ENCODE measurements at places on chromosomes 5 and 9.

- DNase-seq: no peak
Observed at GRCh38 chr5:33148076-33148513, 292.7 kb upstream of the TARS1 start.

- no peak for DNase-seq
Observed at GRCh38 chr5:36897616-36898015, 21.0 kb downstream of the NIPBL start.

- no peak for DNase-seq
Observed at GRCh38 chr5:24749701-24750100, 104.9 kb upstream of the CDH10 start.

DNA sequence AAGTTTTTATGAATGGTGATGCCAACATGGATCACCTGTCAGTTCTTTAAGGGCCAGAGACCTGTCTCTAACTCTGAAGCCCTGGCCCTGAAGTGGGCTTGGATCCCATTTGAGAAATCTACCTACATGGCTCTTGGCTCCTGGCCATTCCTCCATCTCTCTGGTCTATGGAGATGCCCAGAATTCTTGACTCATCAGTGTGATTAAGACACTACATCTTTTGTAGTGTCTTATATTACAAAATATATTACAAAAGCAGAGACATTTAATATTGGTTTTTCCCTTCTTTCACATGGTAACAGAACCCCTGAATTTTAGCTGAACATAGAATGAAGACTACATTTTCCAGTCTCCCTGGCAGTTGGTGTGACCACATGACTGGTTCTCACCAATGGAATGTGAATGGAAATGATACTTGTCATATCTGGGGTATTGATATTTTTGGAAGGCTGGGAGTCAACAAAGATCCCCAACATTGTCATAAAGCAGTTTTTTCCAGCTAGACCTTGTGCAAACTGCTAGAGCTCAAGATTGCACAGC lies 198.3 kb downstream of the SREK1 start:
- no peak for DNase-seq

DNA sequence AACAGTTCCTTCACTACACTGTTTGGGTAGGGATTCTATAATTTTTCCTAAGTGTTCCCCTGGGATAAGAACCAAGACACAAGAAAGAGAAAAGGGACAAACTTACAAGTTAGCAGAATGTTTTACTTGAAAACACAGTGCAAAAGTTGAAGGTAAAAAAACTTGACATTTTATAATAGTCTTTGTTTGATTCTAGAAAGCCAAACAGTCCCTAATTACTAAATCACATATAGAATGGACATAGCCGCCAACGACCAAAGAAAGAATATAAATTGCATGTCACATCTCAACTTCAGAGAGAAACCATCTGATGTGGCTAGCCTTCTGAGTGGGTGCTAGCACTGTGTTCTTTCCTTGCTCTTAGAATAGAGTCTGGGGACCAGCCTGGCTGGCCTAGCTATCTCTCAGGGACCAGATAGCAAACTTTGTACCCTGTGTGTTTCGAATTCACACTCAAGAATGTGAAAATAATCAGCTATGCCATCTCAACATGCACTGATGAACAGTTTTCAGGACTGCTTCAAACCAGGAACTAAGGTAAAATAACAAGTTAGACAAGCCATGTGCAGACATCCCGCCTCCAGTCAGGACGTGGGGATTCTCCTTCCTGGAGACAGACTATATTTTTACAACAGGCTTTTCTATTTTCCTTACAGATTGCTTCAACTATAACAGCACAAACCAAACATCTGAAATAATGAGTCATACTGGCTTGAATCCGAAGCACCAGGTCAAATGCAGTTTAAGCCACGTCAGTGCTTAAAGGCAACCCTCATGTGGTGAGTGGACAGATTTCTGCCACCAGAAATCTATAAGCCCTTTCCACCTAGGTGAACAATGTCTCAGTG lies 53.7 kb downstream of the LHFPL2 start:
- no peak for DNase-seq

- no peak for DNase-seq
Observed at GRCh38 chr9:130260816-130261765, 4.5 kb upstream of the HMCN2 start.

- no peak for DNase-seq
Observed at GRCh38 chr5:67133217-67133616, 63.4 kb downstream of the CD180 start.

GRCh38 chr9:121778252-121779225 lies 127.1 kb downstream of the DAB2IP start:
- no peak for DNase-seq

- no peak for DNase-seq
Observed at GRCh38 chr5:35143841-35144240, 86.4 kb downstream of the PRLR start.

DNA sequence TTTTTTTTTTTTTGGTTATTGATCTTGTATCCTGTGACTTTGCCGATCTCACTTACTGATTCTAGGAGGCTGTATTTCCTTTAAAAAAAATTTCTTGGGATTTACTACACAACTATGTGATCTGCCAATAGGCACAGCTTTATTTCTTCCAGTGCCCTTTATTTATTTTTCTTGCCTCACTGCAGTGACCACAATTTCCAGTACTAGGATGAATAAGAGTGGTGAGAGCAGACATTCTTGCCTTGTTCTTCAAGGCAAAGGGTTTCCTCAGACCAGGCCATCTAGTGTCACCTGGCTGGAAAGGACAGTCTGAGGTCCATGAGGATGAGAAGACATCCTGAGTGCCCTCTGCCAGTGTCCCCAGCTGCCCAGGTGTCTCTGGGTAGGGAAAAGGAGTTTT lies 265.4 kb downstream of the SPOCK1 start:
- no peak for DNase-seq

- DNase-seq: no peak
Observed at GRCh38 chr5:44797841-44798240, 10.9 kb upstream of the MRPS30 start.

DNA sequence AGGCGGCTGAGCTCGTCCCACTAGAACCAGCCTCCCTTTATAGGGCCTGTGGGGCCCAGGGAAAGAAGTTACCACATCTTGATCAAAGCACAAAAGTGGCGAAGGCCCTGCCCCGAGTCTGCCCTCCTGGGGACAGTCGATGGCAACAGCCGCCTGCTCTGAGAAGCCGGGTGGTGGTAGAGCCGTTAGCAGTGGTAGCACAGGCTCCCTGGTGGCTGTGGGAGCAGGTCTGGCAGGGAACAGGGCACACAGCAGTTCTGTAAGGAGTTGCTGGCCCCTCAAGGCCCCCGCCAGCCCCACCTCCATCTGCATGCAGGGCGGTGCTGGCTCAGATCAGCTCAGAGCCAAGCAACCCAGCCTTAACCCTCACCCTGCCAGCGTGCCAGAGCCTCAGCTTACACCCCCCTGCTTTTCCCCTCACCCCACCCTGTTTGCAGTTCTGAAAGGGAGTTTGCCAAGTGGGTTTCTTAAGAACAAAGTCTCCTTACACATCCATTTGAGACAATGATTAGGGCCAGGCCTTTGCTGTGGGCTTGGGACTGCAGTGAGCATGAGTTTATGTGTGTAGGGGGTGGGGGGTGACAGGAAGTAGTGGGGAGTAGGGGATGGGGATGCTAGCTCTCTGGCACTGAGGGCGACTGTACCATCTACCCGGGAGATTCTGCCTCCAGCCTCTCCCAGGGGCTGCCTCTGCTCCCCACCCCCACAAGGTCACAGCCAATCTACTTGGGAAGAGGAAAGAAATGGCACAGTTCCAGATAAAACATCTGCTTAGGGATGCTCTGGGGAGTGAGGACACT lies 11.8 kb downstream of the ACSL6 start:
- DNase-seq: no peak

DNA sequence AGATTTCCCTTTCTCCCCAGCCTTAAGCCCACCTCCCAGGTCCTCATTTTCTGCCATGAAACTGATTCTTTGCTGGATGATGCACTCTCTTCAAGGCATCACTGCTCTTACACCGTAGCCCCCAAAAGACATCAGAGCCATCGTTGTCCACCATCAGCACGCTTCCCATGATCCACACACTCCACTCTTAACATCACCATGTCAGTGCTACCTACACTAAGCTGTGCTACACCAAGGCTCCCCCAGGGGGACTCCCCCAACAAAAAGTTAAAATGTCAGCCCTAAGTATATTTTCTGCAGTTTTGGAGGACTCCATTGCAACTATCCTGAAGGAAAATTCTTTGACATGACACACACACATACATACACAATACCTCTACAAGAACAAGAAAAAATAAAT lies 34.1 kb upstream of the KIF2A start:
- no peak for DNase-seq

DNA sequence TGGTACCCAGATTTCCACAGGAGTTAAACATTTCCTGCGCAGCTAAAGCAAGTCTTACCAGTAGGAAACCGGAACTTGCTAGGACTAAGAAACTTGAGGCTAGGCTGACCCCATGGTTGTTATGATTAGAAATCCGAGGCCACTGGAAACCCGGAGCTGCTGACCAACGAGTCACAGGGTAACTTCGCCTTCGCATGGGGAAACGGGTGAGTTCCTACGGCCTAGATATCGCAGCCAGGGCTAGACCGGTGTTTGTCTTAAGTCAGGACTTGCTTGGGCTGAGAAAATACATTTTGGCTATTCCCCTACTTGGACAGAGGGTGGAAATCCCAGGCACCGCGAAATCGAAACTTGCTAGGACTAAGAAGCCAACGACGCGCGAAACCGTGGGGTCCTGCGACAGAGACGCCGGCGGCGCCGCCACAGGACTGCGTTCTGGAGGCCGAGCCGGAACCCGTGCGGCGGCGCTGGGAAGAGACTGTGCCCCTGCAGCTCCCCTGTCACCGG lies 1.6 kb upstream of the ANXA2R start:
- no peak for DNase-seq

DNA sequence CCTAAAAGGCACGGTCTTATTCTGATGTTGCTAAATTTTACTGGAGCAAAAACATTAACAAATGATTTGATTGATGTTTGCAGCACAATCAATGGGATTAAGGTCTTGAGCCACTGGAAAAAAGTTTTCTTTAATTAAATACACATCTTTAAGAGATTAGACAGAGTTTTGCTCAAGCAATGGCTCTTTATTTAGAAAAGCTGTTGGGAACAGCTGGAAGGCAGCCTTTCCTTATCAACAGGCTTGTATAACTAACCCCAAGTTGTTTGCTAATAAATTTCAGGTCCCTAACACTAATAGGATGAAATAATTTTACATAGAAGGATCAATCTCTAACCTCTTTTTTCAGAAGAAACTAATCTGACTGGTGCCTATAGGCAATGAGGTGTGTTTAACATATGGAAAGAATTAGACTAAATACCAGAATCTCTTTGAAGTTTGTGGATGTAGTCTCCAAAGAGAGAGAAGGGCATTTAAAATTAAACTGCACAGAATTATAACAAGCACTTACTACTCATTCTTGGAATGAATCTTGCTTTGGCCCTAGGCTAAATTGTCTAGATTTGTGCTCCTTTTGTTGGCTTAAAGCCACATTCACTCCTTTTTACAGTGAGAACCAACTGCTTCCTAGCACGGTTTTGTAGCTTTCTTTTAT lies 67.3 kb upstream of the TNFAIP8 start:
- no peak for DNase-seq

GRCh38 chr5:154058055-154059038 lies 19.6 kb downstream of the MFAP3 start:
- no peak for DNase-seq

DNA sequence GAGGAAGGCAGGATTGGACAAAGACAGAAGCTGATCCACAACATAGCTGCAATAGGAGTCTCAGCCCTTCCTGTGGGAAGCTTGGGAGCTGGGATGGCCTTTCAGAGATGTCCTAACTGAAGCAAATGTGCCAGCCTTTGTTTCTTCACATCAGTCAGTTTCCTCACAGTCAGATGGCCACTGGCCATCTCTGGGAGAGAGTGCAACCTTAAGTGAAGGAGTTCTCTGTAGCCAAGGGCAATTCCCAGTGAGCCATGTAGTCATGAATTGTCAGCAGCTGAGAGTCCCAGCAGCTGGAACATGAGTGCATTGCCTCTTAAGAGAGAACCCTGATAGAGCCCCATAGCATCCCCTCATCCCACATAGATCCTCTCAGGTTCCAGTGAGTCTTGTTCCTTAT lies 89.1 kb upstream of the LIFR start:
- no peak for DNase-seq

- DNase-seq: no peak
Observed at GRCh38 chr9:20599195-20599594, 23.1 kb downstream of the MLLT3 start.

GRCh38 chr5:147156012-147156411 lies 78.8 kb upstream of the STK32A start:
- no peak for DNase-seq

- no peak for DNase-seq
Observed at GRCh38 chr5:40743771-40744170, 12.0 kb downstream of the TTC33 start.

DNA sequence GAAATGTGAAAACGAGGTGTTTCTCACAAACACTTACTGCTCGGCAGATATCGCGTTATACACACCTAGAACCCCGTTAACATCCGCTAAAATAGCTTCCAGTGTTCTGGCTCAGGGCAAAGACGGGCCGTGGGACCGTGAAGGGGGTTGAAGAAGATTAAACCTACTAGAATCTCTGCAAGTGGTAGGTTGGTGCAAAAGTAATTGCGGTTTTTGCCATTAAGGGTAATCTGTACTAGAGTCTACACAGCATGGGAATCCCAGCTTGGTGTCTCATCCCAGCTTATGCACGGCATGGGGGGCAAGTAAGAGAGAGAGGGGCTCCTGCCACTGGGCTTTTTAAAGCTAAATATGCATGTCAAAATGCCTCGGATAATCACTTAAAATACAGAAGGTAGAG lies 43.9 kb downstream of the HRH2 start:
- no peak for DNase-seq

DNA sequence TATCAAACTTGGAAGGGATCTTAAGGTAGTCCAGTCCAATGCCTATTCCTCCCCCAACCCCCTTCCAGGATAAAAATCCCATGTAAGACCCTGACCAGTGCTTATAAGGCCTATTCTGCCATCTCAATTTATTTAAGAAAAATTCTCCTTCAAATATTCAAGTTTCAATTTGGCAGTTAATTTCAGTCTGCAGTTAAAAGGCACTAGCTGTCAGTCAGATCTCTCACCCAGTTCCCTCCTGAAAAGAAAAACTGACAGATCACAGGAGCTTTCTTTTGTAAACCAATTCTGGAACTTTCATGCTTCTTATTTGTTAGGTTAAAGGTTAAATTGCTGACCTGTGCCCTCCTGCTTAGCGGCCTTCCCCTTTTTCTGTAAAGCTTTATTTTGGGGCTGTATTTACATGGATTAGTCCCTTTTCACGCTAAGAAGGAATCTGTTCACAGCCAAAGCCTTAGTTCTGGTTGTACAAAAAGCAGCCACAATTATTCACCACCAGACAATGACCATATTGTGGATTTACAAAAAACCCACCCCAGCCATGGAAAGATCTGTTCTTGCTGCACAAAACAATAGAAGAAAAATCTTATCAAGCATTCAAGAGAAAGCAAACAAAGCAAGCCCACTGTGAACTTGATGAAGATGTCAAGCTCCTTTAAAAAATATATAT lies 68.7 kb downstream of the DENND1A start:
- no peak for DNase-seq
